Calu3 (cell line): ENCODE measurements at places on chromosomes 3 and 15. TPM values are rescaled to one million over a fixed set of nuclear protein-coding genes. Genes with fewer than 3 reads are reported as not detected.

DNA sequence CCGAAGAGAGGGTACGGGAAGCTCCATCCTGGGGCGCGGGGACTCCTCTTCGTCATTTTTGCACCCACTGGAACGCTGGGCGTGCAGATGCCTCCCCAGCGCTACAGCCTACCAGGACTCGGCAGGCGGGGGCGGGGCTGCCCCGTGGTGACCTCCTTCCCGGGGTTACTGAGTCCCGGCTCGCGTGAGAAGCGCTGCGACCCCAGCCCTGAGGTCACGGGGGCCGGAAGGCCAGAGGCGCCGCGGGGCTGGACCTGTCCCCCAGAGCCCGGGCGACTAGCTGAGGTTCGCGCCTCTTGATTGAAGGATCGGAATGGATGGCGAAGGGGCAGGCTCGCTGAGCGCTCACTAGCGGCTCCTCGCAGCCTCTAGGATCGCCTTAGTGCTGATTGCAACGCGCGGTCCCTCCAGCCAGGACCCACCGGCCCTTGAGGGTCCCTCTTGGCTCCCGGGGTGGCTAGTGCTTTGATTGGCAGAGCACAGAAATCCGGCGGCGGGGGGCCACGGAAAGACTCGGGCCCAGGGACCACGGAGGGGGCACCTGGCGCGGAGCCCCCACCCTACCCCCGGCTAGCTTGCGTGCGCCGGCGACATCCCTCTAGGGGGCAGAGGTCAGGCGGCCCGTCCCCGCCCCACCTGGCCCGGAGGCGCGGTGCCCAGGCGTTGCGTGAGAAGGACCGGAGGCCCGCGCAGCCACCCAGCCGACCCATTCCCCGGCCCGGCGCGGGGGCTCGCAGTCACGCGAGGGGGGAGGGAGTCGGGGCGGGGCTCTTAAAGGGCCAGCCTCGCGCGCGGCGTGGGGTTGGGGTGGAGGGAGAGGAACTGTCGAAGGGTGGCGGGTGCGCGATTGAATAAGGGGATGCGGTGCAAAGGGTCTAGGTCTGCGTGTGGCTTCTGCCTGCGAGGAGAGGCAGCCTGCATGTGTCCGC lies 781 bp upstream of the CYP1A1 start:
- H3K4me3 ChIP-seq = peak overlapping the region; percentile 67
- peaks cover 12% of the 10 kb centered on the region for H3K36me3 ChIP-seq
- H3K4me1 ChIP-seq = peaks cover 36% of the 10 kb centered on the region
- H3K27me3 ChIP-seq = no peaks in the 10 kb centered on the region
- peak; percentile 62 for DNase-seq
- H3K27ac ChIP-seq = no peak overlapping the region

RNF111 gene
- total RNA-seq = 55.2 and 65.8 TPM in 2 replicates

AGBL1 gene
- not detected in 2 replicates for total RNA-seq

DNA sequence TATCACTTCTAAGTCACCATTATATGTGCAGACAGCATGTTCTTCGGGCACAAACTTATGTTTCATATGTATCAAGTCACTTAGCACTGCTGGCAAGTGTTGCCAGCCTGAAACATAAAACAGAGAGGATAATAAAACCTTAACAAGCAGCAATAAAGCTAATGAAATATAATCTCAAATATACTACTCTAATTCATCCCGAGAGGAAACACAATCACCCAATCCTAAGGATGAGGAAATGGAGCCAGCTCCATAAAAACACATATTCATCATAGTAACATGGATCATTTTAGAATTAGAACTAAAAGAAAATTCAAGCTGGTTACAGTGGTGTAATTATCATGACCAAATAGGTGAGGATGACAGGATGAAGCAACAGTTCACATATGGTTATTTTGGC lies 1072.7 kb downstream of the EPHA3 start:
- H3K4me1 ChIP-seq = no peaks in the 10 kb centered on the region
- no peak for DNase-seq
- no peaks in the 10 kb centered on the region for H3K27me3 ChIP-seq
- no peaks in the 10 kb centered on the region for H3K36me3 ChIP-seq

KIF7 gene
- total RNA-seq = 1.4 and 1.7 TPM in 2 replicates

GRCh38 chr3:40044487-40044886 lies 235.1 kb downstream of the MYRIP start:
- DNase-seq = no peak
- no peaks in the 10 kb centered on the region for H3K36me3 ChIP-seq
- H3K27me3 ChIP-seq = no peaks in the 10 kb centered on the region
- no peak overlapping the region for H3K27ac ChIP-seq
- no peaks in the 10 kb centered on the region for H3K4me1 ChIP-seq
- no peak overlapping the region for H3K4me3 ChIP-seq

DNA sequence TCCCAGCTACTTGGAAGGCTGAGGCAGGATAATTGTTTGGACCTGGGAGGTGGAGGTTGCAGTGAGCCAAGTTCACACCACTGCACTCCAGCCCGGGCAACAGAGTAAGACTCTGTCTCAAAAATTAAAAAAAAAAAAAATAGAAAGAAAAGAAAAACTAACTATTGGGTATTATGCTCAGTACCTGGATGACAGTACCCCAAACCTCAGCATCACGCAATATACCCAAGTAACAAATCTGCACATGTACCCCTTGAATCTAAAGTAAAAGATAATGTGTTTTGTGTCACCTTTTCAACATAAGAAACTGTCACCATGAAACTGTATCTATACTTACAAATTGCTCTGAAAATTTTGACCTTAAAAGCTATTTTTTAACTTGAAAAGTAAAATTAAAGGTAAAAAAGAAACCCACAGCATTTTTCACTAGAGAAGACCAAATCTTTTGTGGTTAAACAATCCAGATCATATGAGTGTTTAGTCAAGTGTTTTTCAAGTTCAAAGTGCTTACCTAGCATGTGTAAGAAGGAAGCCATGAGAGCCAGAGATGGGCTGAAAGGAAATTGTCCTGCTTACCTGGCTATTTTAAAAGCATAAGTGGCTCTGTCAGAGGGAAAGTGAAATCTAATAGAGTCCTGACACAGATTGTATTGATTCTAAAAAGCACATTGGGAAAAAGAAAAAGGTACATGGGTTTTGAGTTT lies 50.5 kb downstream of the MYO1E start:
- no peak overlapping the region for H3K4me3 ChIP-seq
- peaks cover 53% of the 10 kb centered on the region for H3K36me3 ChIP-seq
- no peak for DNase-seq
- peaks cover 57% of the 10 kb centered on the region for H3K4me1 ChIP-seq
- H3K27ac ChIP-seq = peak overlapping the region; percentile 54

- no peaks in the 10 kb centered on the region for H3K36me3 ChIP-seq
- H3K27me3 ChIP-seq = no peaks in the 10 kb centered on the region
- no peak overlapping the region for H3K27ac ChIP-seq
Measured at GRCh38 chr15:37014137-37014536, 86.2 kb downstream of the MEIS2 start.

GOLGA6D gene
- total RNA-seq = 0.27 TPM in 1 of 2 replicates, not detected in the other

- no peak for DNase-seq
- H3K27ac ChIP-seq = no peak overlapping the region
- H3K27me3 ChIP-seq = no peaks in the 10 kb centered on the region
- peaks cover 61% of the 10 kb centered on the region for H3K4me1 ChIP-seq
Measured at GRCh38 chr3:126751611-126752302, 47.7 kb downstream of the CHCHD6 start.

MORC1 gene
- total RNA-seq = not detected in 2 replicates

GRCh38 chr3:139537795-139538621 lies 1.5 kb downstream of the RBP1 start:
- H3K27me3 ChIP-seq = no peaks in the 10 kb centered on the region
- no peak overlapping the region for H3K27ac ChIP-seq
- H3K4me1 ChIP-seq = peaks cover 47% of the 10 kb centered on the region
- no peak overlapping the region for H3K4me3 ChIP-seq
- H3K36me3 ChIP-seq = peaks cover 10% of the 10 kb centered on the region

ARHGEF26 gene
- total RNA-seq = 19.0 and 21.4 TPM in 2 replicates

MUC20 gene
- 83.1 and 128 TPM in 2 replicates for total RNA-seq

PLEKHO2 gene
- total RNA-seq = 2.0 and 2.4 TPM in 2 replicates

- H3K27ac ChIP-seq = no peak overlapping the region
- no peaks in the 10 kb centered on the region for H3K4me1 ChIP-seq
- no peak for DNase-seq
- H3K27me3 ChIP-seq = no peaks in the 10 kb centered on the region
- H3K36me3 ChIP-seq = peaks cover 6% of the 10 kb centered on the region
Measured at GRCh38 chr15:38075466-38075865, 141.0 kb downstream of the TMCO5A start.

DNA sequence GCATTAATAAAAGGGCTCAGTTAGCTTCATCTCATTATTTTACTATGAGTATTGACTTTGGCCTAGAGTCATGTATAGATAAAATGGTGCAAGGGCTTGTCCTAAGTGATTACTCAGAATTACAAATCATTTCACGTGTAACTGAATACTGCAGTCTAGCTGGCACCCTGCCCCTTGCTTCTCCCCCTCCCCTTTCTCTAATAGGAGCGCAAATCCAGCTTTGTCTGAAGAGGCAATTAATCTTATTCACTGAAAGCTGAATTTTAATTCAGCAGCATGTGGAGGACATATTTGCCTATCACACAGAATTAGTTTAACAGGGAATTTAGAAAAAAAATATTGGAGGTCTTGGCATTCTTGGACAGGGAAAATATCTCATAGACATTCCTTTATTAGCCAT lies 412.1 kb upstream of the DPH6 start:
- no peaks in the 10 kb centered on the region for H3K4me1 ChIP-seq
- no peak for DNase-seq
- H3K27me3 ChIP-seq = no peaks in the 10 kb centered on the region

RARRES1 gene
- 1,088 and 1,195 TPM in 2 replicates for total RNA-seq

GRCh38 chr15:35717721-35718120 lies 171.8 kb upstream of the DPH6 start:
- H3K4me3 ChIP-seq = no peak overlapping the region
- H3K36me3 ChIP-seq = no peaks in the 10 kb centered on the region
- H3K27me3 ChIP-seq = no peaks in the 10 kb centered on the region
- DNase-seq = no peak

DNA sequence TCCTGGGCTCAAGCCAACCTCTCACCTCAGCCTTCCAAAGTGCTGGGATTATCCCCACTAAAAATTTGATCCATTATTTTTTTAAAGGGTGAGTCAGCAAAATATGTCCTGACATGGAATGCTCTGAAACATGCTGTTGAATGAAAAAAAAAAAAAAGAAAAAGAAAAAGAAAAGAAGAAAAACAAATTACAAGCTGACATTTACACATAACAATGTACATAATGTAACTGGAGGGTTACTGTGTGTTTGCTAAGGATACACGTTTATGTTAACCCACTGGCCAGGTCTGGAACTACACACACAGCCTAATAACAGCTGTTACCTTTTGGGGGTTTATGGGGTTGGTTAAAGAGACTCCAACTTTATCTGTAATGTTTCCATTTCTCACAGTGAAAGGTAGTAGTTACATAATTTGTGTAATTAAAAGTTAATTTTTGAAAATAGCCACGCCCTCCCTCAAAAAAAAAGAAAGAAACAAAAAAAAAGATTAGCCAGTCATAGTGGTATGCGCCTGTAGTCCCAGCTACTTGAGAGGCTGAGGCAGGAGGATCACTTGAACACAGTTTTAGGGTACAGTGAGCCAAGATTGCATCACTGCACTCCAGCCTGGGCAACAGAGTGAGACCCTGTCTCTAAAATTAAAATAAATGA lies 3.1 kb upstream of the MESP2 start:
- peaks cover 13% of the 10 kb centered on the region for H3K4me1 ChIP-seq
- H3K27me3 ChIP-seq = no peaks in the 10 kb centered on the region
- no peak for DNase-seq
- H3K4me3 ChIP-seq = no peak overlapping the region

ANKRD34C gene
- not detected in 2 replicates for total RNA-seq

PLAAT1 gene
- total RNA-seq = 6.2 and 7.3 TPM in 2 replicates
